ENCODE measurements at places on chromosomes 13 and 19.

- DNase-seq = no peak
Observed at GRCh38 chr13:59442944-59443486, 720.7 kb downstream of the DIAPH3 start.

DNA sequence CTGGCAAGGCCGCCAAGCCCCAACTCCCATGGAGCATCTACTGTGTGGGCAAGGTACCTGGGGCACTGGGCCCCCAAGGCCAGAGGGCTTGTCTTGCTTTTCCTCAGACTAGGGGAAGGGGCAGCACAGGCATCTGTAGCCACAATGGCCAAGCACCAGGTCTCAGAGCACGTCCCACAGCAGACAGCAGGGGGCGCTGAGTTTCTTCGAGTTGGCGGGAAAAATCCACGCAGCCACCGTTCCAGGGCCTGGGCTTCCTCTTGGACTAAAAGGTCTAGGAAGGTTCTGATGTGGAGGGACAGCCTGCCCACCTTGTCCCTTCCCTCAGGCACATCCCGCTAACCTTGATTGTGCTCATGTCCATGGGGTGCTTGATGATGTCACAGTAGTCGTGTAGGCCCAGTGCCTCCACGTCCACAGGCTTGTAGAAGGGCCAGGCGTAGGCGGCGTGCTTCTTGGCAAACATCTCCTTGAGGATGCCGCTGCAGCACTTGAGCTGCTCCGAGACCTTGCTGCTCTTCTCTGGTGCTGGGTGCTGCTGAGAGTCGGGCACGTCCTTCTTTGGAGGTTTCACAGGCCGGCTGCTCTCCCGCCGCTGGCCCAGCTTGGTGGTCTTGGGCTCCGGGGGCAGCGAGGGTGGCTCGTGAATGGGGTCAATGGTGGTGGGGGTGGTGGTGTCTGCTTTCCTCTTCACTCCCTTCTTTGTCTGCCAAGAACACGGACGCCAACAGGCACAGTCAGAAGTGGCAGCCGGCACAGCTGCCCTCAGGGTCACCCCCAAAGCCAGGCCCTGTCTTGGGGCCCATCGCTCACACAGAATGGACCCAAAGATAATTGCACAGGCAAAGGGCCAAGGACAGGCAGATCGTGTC lies 32.0 kb upstream of the EPHX3 start:
- DNase-seq = peak; percentile 65

DNA sequence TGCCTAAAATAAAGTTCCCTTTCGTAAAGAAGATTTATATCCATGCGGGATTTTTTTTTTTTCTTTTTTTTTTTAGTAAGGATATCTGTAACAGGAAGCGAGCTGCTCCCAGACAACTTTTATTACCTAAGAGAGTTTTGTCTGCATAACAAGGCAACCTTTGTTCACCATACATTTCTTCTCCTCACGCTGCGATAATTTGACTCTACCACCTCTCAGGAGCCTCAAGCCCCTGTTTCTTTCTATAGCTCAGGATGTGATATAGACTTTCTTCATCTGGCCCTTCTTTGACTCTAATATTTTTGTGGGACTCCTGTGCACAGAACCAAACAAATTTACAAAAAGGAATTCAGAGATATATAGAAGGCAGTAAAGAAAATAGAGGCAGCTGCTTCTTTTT lies 1053.7 kb upstream of the SPRY2 start:
- DNase-seq = no peak

DNA sequence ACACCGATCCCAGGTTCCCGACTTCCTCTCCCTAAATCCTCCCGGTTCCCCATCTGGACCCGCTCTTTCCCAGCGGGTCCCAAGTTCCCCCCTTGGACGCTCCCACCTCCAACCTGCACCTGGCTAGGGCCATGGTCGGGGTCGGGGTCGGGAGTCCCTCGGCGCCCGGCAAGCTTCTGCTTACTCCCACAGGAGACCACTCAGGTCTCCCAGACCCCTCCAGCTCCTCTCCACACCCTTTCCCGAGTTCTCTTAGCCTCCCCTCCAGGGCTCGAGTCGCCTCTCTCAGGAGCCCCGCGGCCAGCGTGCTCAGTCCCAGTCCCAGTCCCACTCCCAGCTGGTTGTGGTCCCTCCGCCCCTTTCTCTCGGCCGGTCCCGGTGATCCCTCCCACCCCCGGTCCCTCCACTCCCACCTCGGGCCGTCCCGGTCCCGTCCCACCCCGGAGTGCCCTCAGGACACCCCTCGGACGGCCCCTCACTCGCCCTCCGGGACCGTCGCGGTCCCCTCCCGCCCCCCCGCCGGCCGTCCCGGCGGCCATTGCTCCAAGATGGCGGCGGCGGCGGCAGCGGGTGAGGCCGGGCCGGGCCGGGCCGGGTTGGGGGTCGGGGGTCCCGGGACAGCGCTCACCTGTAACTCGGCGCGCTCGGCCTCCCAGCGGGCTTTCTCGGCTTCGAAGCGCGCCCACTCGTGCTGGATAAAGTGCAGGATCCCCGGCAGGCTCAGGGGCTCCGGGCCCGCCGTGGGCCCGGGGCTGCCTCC lies at the start of gene FKRP:
Gene FKRP (plus strand): TSS at position 537 of the 760 bp plus-strand sequence. CDS start 9,394 bp downstream, outside the sequence.
- no peak for DNase-seq

Measured in left lung (tissue), 14 donors.